B cell (primary cell): ENCODE measurements at places on chromosomes 6 and 20. TPM values are rescaled to one million over a fixed set of nuclear protein-coding genes. Genes with fewer than 3 reads are reported as not detected.

Gene RPL10A
- total RNA-seq = 1,621 and 1,687 TPM in 2 replicates

DNA sequence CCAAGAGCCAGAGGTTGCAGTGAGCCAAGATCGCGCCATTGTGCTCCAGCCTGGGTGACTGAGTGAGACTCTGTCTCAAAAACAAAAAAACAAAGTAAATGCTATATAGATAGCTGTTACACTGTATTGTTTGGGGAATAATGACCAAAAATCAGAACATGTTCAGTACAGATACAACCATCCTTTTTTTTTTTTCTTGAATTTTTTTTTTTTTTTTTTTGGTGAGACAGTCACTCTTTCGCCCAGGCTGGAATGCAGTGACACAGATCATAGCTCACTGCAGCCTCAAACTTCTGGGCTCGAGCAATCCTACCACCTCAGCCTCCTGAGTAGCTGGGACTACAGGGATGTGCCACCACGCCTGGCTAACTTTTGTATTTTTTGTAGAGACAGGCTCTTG is 63.7 kb downstream of the BCAS4 start:
- H3K27ac ChIP-seq = no peak overlapping the region
- no peaks in the 10 kb centered on the region for H3K36me3 ChIP-seq
- no peak overlapping the region for H3K4me3 ChIP-seq
- DNase-seq = no peak
- H3K4me1 ChIP-seq = peaks cover 16% of the 10 kb centered on the region

DNA sequence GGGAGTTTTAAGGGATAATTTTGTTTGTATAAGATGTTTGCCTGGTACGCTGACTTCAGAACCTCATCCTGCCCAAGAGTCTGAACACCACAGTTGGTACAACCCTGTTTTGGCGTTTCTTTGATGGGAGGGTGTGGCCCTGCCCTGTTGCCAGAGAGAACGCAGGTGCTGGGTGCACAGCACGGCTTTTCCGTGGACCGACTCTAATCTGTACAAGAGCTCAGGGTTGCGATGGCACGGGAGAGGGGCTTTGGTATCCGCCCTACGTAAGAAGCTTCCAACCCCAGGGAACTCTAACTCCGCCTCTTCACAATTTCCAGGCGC is 1.3 kb downstream of the CYP24A1 start:
- no peak overlapping the region for H3K4me3 ChIP-seq
- peaks cover 14% of the 10 kb centered on the region for H3K4me1 ChIP-seq
- H3K27me3 ChIP-seq = peaks cover 20% of the 10 kb centered on the region
- H3K27ac ChIP-seq = no peak overlapping the region
- DNase-seq = no peak

- H3K4me1 ChIP-seq = no peaks in the 10 kb centered on the region
- H3K27ac ChIP-seq = no peak overlapping the region
These were observed 77.6 kb downstream of the HUS1B start for GRCh38 chr6:579339-579738.

DNA sequence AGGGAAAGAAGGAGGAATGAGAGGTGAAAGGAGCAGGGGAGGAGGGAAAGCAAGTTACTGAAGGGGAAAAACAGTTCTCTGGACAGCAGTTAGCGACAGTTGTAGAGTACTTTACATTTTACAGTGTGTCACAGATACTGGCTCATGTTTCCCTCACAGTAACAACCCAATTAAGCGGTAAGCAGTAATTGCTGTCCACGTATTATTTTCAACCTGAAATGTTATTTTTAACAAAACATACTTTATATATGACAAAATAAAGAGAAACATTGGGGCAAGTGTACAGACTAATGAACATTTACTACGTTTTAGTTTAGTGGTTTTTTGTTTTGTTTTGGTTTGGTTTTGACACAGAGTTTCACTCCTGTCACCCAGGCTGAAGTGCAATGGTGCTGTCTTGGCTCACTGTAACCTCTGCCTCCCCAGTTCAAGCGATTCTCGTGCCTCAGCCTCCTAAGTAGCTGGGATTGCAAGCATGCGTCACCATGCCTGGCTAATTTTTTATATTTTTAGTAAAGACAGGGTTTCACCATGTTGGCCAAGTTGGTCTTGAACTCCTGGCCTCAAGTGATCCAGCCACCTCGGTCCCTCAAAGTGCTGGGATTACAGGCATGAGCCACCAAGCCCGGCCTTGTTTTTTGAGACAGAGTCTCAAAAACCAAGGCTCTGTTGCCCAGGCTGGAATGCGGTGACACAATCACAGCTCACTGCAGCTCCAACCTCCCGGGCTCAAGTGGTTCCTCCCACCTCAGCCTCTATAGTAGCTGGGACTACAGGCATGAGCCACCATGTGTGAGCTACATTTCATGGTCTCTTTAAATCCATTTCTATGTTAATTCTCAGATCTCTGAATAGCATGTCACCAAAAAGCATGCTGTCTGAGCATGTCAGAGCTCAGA is 22.6 kb upstream of the BTN3A2 start:
- peaks cover 25% of the 10 kb centered on the region for H3K27me3 ChIP-seq
- H3K27ac ChIP-seq = no peak overlapping the region
- no peaks in the 10 kb centered on the region for H3K36me3 ChIP-seq
- DNase-seq = no peak

GRCh38 chr6:77181749-77182148 is 281.5 kb downstream of the HTR1B start:
- H3K4me3 ChIP-seq = no peak overlapping the region
- no peaks in the 10 kb centered on the region for H3K36me3 ChIP-seq
- H3K27ac ChIP-seq = no peak overlapping the region
